ENCODE measurements at places on chromosomes 2 and 18. TPM values are rescaled to one million over a fixed set of nuclear protein-coding genes. Genes with fewer than 3 reads are reported as not detected.

DNA sequence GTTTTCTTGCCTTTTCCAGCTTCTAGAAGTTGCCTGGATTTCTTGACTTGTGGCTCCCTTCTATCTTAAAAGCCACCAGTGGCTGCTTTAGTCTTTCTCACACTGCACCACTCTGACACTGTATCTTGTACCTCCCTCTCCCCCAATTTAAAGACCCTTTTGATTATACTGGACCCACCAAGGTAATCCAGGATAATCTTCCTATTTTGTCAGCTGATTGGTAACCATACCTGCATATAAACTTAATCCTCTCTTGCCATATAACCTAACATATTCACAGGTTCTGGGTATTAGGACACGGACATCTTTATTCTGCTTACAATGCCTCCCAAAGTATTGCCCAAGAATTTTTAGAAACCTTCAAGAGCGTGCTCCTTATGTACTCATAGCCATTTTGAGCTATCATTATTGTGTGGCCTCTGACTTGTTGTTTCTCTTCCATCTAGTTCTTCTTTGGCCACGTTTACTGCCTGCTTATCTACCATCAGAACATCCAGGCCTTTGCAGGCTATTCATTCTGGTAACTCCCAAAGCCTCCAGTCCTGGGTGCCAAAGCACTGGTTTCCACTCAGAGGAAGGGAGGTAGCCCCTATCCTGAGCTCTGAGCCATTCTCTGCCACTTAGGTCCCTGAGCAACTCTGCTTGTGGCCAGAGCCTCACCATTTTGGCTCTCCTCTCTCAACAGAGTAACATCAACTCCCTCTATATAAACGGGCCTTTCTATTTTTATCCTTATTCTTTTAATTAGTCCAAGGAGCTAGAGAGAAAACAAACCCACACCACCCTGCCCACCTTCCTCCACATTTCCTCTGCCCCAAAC is 70.8 kb downstream of the MYO3B start:
- DNase-seq: no peak

- DNase-seq: no peak
These were observed 36.2 kb downstream of the THADA start for GRCh38 chr2:43559391-43560230.

PAX3 gene
- not detected for total RNA-seq

- no peak for DNase-seq
These were observed 27.8 kb upstream of the KCNF1 start for GRCh38 chr2:10883801-10884478.

RAB17 gene
- total RNA-seq: not detected

C2orf66 gene
- total RNA-seq: not detected

DNA sequence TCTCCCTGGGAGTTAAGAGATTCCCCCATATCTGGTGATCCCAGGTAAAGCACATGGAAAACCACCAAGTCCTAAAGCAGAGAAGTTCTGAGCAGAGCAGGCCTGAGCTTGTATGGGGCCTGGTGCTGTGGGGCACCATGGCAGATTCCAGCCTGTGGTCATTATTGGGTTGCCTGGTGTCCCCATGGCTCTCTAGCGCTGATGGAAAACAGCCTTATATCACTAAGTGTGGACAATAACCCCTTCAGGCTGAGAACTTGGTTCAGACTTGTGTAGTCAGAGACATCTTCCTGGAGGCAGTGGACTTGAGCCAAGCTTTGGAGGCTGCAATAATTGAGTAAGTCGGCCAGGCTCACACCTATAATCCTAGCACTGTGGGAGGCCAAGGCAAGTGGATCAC is 96.8 kb downstream of the MCFD2 start:
- DNase-seq: no peak

CMPK2 gene
- total RNA-seq: 0.72 TPM

DNA sequence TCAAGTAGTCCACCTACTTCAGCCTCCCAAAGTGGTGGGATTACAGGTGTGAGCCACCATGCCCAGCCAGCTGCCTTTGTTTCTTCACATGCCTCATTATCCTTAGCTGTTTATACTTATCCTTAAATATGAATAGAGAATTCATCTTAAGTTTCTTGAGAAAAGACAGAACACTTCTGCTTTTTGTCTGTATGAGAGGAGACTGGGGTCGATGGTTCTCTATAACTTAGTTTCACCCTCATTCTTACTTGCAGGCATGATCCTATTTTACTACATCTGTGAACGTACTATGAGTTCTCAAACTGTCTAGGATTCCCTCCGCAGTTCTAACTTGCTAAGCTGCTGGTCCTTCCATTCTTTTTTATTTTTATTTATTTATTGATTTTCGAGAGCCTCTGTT is 20.4 kb downstream of the PPM1B start:
- DNase-seq: no peak

- no peak for DNase-seq
These were observed 54.6 kb upstream of the PHLPP1 start for GRCh38 chr18:62660691-62661090.

AQP4 gene
- not detected for total RNA-seq

OLA1 gene
- total RNA-seq: 116 TPM

GRCh38 chr2:134581877-134582546 is 136.8 kb downstream of the TMEM163 start:
- DNase-seq: no peak

GRCh38 chr2:101399021-101399799 is 11.9 kb upstream of the CREG2 start:
- no peak for DNase-seq

MAB21L4 gene
- not detected for total RNA-seq

DNA sequence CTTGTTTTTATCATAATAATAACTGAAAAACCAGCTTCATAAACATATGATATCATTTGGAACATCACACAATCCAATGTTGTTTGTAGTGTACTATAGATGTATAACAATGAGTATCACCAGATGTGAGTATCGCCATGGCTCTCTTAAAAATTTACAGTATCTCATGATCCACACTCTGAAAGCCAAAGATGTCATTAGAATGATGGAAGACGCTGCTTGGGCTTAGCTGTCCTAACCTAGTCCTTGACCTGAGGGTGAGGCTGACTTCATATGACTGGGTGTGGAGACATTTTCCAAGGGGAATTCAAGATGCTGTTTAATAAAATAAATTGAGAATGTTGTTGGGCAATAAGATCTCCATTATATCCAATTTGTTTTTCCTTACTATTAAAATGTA is 242.6 kb downstream of the RIT2 start:
- DNase-seq: no peak

TNFRSF11A gene
- not detected for total RNA-seq

- DNase-seq: no peak
These were observed 848.8 kb upstream of the KLHL29 start for GRCh38 chr2:22536133-22536532.

DNA sequence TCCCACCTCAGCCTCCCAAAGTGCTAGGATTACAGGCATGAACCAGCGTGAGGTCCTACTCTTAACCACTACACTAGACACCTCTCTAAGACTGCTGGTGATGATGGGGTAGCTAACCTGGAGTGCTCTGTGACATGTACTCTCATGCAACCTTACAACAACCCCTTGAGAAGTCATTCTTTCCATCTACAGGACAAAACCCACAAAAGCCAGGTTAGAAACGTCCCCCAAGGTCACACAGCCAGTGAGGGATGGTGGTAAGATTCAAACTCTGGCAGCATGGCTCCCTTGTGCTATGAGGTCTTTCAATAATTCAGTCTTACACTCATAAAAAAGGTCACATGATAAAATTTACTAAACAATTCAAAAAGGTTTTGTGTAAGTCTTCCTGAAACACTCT is 94.8 kb upstream of the SERTAD2 start:
- DNase-seq: peak; percentile 60

GRCh38 chr2:213306316-213306942 is 22.2 kb downstream of the SPAG16 start:
- DNase-seq: no peak

DNA sequence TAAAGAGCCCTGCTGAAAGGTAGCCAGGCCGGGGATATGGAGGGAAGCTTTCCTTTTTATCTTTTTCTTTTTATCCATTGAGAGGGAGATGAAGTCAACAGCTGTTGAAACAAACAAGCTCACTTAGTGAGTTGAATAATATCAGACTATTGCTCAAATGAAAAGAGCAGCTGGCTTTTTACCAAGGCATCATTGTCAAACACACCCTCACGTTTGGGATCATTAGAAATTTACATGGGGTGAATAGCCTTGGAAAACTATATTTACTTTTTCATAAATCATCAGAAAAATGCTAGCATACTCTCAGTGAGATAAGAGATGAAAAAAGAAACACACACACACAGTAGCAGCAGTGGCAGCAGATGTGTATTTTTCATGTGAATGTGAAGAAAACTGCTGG is 71.5 kb upstream of the HNMT start:
- DNase-seq: no peak

- no peak for DNase-seq
These were observed 168.2 kb downstream of the ANKRD30B start for GRCh38 chr18:14916181-14916580.

FEV gene
- not detected for total RNA-seq

HMSD gene
- not detected for total RNA-seq

DNA sequence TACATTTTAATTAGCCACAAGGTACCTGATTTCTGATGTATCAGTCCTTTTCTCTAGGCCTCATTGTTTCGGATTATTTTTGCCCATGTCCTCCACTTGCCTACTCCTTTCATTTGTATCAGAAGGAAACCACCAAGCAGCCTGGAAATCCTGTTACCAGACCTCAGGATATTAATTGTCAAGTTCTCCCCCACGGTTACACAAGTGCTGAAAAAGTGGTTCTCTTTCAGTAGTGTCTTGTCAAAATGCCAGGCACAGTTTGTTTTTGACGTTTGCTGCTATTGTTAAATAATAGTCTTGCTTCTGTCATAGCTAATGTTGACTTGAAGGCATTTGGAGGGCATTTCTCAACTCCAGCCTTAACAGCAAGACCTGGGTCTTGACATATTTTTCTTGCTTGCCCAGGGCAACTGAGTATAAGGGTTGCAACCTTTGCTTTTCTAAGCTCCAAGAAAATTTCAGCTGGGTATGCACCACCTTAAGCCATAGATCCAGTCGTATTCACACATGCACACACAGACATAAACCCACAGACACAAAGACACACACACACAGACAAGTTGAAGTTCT is 31.0 kb downstream of the INSIG2 start:
- no peak for DNase-seq

TMX3 gene
- total RNA-seq: 25.9 TPM

MDH1 gene
- total RNA-seq: 227 TPM

- DNase-seq: peak; percentile 8
These were observed 6.2 kb downstream of the STRN start for GRCh38 chr2:36960005-36960675.

DNA sequence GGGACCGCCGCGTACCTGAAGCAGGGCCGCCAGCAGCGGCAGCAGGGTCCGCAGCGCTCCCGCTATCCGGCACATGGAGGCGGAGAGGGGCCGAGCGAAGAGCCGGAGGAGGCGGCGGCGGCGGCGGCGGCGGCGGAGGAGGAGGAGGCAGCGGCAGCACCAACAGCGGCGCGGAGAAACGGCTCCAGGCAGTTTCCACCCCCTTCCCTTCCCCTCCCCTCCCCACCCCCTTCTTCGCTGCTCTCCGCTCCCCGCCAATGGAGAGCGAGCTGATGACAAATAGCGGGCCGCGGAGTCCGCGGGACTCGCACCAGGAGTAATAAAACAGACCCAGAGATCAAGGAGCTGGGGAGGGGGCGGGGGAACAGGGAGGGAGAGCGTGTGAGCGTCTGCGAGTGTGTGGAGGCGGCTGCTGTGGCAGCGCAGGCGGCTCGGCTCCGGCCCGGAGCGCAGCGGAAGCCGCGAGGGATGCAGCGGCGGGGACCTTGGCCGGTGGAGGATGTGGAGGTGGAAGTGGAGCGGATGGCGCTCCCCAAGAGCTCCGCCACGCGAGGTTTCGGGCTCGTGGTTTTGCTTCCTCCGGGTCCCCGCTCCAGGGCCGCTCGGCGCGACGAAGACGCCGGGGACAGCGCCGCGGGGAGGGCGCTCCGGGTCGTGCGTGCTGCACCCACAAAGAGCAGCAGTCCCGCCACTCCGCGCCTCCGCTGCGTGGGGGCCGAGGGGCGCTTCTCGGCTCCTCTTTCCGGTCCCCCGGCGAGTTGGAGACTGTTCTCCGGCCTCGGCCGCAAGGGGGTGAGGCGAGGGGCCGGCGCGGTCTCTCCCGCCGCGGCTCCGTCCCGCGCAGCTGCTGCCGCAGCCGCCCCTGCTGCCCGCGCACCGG is at the start of gene CDH2:
Gene CDH2 (minus strand): TSS at position 183 of the 880 bp plus-strand sequence. CDS start 108 bp downstream, at position 75.
- no peak for DNase-seq

TUBA4B gene
- total RNA-seq: not detected

DNA sequence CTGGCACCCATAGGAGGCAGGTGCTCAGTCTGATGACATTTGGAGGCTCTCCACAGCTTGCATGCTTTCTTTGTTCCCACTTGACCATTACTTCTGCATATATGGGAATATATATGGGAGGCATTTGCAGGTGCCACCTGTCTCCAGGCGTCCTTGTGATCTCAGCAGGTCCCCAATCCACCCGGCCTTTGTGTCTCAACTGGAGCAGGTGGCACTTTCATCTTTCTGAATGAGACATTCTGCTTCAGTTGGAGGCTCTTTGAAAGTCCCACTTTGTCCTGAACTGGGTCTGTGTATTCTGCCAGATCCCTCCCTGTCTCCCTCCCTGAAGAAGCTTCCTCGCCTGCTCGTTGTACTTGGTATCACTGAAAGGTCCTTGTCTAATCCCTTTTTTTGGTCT is 318.1 kb upstream of the EPAS1 start:
- no peak for DNase-seq

- DNase-seq: no peak
These were observed 143.9 kb downstream of the ZBTB7C start for GRCh38 chr18:48265328-48265727.

DNA sequence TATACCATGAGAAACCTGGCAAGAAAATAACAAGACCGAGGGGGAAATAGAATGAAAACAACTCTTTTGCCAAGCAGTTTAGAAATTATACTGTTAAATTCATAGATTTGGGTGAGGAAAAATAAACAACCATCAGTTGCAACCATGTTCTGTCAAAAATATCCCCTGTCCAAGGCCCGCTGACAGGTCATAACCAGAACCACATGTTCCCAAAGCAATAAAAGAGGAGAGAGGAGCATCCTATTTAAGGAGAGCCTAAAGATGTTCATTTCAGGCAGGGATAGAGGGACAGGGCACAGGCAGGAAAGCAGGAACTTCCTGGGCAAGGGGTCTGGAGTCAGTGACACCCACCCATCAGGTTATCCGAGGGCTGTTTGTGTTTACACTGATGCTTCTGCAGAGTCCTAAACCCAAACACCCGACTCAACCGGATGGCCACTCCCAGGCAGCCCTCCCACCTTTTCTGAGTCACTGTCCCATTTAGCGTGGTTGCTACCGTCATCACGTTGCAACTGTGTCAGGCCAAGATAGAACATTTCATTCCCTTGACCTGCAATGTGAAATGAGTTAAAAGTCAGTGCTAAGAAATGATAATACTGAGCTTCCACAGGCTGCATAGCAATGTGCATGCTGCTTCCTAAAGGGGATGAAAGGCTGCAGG is 468.3 kb upstream of the RAB12 start:
- no peak for DNase-seq

- no peak for DNase-seq
These were observed 11.2 kb downstream of the ARID5A start for GRCh38 chr2:96547731-96548171.

DNA sequence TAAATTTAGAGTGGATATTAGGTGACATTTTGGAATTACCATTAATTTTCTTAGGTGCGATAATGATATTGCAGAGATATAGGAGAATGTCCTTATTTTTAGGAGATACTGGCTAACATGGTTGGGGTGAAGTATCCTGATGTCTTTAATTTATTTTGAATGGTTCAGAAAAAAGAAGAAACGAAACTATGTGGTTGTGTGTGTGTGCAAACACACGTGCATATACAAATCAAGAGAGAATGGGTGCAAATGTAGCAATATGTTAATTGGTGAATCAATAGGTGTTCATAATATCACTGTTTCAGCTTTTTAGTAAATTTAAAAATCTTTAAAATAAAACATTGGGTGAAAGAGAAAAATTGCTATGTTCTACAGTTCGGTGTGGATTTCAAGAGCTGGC is 140.9 kb downstream of the DIS3L2 start:
- peak; percentile 36 for DNase-seq
